ENCODE measurements at places on chromosomes 12 and 14.

DNA sequence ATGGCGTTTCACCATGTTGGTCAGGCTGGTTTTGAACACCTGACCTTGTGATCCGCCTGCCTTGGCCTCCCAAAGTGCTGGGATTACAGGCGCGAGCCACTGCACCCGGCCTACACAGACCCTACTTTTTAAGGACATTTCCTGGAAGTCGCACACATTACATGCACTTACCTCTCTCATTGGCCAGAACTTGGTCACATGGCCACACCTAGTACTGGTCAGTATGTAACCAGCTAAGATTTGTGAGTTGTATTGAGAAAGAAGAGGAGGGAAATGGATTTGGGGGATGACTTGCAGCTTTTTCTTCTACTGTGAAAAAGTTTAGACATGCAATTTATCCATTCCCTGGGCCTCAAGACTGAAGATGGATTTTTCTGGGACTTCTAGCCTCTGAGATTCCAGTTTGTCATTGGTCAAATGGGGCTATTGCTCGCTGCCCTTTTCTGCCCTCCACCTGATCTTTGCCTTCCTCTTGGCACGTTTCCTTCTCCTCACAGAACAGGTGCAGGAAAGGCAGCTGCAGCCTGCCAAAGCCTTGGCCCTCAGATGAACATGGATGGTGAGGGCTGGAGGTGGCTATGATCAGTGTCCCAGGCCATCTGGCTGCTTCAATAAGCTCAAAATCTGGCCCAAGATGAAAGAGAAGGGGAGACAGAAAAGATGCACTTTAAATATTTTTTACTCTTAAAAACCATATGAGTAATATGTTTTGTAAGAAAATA is 7.1 kb upstream of the ZDHHC22 start:
- no peak for DNase-seq

DNA sequence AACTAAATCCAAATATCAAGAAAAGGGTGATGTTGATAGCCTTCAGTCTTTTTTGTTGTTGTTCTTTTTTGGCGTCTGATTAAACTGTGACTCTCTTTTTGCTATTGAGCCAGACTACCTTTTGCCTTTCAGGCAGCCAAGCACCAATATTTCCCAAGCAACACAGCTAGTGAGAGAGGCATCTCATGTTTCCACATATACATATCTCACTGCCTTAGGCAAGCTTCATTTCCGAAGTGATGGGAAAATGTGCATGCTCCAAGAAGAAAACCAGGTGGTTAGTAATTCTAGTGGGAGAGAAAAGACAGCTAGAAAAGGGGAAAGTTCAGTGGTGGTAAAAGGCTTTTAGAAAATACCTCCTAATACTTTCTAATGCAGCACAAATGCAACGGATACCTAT is 277.7 kb downstream of the TMTC2 start:
- no peak for DNase-seq

- DNase-seq = no peak
Observed at GRCh38 chr14:94394025-94394493, 5.7 kb upstream of the SERPINA1 start.

GRCh38 chr14:60183138-60183537 is 17.9 kb upstream of the DHRS7 start:
- no peak for DNase-seq

- no peak for DNase-seq
Observed at GRCh38 chr14:103753774-103754173, 38.2 kb downstream of the ZFYVE21 start.

- DNase-seq = no peak
Observed at GRCh38 chr12:121378736-121379135, 21.2 kb upstream of the RNF34 start.

- DNase-seq = no peak
Observed at GRCh38 chr12:77161944-77162343, 96.6 kb upstream of the E2F7 start.

Data from stimulated activated CD8-positive, alpha-beta memory T cell treated with anti-CD3 and anti-CD28 coated beads, Interleukin-12 subunit alpha, Interleukin-12 subunit beta, amount 100 ng/mL, for 1 hour (primary cell).